ELF-1 (cell line): ENCODE measurements at places on chromosomes 6 and 20.

DNA sequence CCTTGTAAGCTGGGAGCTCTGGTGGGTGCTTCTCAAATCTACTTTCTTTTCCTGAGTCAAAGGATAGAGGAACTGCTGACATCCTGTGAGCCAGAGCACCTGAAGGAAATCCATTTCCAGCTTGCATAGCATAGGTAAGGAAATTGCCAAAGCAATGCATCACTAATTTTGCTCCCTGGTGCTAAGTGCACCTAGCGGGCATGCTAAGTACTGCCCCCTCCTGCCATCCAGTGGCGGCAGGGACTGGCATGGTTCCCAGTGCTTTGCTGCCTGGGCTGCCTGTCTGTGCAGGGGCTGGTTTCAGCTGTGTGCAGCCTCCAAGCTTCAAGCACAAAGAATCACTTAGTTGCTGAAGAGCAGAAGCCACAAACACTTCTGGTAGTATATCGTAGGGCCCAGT is 63.9 kb downstream of the FARS2 start:
- DNase-seq: no peak

DNA sequence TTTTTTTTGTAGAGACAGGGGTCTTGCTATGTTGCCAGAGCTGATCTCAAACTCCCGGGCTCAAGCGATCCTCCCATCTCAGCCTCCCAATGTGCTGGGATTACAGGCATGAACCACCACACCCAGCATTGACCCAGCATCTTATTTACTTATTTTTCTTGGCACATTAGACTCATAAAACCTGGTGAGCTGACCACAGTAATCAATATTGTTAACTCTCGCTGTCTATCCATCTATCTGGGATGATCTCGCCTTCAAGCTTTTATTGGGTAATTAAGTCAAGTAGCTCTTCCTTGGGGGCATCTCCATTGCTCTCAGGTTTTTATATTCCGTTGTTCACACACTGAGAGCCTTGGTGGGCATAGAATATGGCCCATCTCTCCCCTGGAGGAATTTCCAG is 17.0 kb downstream of the PNPLA1 start:
- no peak for DNase-seq

DNA sequence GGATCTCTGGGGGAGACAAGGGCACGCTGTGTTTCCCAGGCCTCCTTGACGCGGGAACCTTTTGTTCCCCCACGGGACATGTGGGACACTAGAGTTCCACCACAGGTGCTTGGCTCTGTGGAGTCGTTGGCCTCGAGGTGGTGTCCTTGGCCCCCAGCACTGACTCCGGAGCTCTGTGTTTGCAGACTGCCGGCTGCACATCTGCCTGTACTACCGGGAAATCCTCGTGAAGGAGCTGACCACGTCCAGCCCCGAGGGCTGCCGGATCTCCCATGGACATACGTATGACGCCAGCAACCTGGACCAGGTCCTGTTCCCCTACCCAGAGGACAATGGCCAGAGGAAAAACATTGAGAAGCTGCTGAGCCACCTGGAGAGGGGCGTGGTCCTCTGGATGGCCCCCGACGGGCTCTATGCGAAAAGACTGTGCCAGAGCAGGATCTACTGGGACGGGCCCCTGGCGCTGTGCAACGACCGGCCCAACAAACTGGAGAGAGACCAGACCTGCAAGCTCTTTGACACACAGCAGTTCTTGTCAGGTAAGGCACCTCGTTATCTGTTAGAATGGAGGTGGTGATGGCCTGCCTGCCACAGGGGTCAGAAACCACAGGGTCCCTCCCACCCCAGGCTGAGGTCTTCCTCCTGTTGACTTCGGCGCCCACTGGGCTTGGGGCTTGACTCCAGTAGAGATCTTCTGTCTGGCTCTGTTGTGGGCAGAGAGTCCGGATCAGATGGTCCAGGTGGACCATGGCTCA is 9.9 kb downstream of the IRF4 start:
- DNase-seq: no peak

GRCh38 chr6:45265246-45265645 is 62.9 kb upstream of the RUNX2 start:
- no peak for DNase-seq

- no peak for DNase-seq
Observed at GRCh38 chr6:107144014-107144413, 28.7 kb upstream of the BEND3 start.

DNA sequence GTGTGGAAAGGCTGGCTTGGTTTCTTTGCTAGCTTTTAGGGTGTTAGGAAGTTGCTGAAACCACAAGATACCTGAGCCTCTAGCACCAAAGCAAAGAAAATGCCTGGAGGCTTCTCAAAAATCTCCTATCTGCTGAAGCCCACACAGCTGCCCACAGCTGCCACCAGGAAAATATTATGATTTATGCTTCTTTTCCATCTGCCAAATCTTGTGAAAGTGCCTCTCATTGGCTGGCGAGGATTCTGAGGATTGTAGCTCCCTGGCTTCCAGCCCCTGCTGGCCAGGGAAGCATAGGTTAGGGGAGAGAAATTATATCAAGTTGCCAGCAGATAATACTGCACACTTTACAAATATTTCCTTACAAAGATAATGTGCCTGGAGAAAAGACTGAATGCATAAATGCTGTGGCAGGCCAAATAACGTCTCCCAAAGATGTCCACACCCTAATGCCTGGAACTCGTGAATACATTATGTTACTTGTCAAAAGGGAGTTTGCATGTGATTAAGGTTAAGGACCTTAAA is 98.4 kb downstream of the MRPL14 start:
- DNase-seq: no peak

- no peak for DNase-seq
Observed at GRCh38 chr6:5046430-5046829, 38.7 kb upstream of the PPP1R3G start.

- DNase-seq: no peak
Observed at GRCh38 chr20:8796088-8796660, 272.7 kb upstream of the PLCB4 start.

- DNase-seq: no peak
Observed at GRCh38 chr6:10583509-10583901, 62.4 kb downstream of the GCNT2 start.

DNA sequence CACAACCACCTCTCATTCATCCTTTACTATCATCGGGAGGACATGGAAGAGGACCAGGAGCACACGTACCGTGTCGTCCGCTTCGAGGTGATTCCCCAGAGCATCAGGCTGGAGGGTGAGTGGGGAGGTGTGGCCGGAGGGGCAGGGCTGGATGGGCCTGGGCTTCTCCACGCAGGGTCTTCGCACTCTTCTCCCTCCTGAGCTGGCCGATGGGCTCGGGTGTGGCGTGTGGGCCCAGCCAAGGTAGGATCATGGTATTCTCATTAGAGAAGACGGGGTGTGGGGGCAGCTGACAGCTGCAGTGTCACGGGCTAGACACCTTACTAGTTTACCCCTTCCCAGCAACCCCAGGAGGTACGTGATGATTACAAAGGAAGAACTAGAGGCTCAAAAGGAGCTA is 33.5 kb downstream of the TM9SF4 start:
- DNase-seq: no peak

DNA sequence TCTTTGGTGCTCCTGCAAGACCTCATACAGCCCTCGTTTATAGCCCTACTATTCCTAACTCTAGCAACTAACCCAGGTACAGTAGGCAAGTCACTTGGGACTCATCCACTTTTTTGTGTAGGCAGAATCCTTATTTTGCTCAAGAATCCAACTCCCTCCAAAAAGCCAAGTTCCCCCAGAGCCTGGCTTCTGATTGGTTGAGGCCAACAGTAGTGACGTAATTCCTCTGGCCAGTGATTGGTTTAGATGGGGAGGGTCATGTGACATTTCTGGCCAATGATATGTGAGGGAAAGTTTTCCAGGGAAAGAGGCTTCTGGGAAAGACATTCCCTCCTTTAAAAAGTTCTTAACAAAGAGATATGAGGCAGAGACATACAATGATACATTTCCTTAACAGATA is 32.1 kb downstream of the KIAA1755 start:
- no peak for DNase-seq

- DNase-seq: peak; percentile 28
Observed at GRCh38 chr6:169752074-169752623, 727 bp downstream of the ERMARD start.

- no peak for DNase-seq
Observed at GRCh38 chr6:47379328-47379727, 69.6 kb upstream of the TNFRSF21 start.

- no peak for DNase-seq
Observed at GRCh38 chr20:35506872-35507638, 22.4 kb downstream of the C20orf173 start.

DNA sequence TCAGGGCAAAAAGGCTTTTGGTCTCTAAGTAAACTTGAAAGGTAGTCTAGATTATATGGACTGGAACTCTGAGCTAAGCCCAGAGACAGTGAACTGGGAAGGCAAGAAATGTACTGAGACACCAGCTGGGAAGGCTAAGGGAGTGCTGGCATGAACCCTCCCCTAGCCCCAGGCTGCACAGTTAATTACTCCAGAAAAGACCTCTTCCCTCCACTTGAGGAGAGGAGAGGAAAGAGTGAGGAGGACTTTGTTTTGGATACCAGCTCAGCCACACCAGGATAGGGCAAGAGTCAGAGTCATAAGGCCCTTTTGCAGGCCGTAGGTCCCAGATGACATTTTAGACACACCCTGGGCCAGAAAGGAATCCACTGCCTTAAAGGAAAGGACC is 84.1 kb upstream of the GJE1 start:
- DNase-seq: peak; percentile 11

- no peak for DNase-seq
Observed at GRCh38 chr6:116359835-116360234, 10.9 kb upstream of the DSE start.

DNA sequence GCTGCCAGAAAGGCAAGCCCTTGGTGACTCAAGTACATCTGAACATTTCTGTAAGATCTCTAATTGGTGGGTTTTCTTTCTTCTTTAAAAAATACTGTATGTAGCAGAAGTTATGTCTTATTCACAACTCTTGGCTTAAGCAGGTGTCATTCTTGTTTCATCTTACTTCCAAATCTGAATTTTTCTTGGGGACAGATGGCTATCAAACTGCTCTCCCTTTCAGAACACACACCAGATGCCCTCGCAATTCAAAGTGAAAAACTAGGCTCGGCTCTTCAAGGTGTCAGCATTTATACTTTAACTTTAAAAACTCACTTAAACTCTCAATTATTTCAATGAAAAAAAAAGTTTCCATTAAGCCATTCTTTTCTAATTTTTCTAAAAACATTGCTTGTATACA is 49.7 kb downstream of the PAK5 start:
- DNase-seq: no peak

GRCh38 chr6:41654698-41655151 is 16.5 kb downstream of the MDFI start:
- no peak for DNase-seq

GRCh38 chr6:16277101-16277981 is 39.0 kb downstream of the GMPR start:
- peak; percentile 92 for DNase-seq

GRCh38 chr6:9463311-9463710 is 951.6 kb downstream of the TFAP2A start:
- no peak for DNase-seq

- no peak for DNase-seq
Observed at GRCh38 chr6:138562691-138563090, 63.4 kb upstream of the NHSL1 start.

DNA sequence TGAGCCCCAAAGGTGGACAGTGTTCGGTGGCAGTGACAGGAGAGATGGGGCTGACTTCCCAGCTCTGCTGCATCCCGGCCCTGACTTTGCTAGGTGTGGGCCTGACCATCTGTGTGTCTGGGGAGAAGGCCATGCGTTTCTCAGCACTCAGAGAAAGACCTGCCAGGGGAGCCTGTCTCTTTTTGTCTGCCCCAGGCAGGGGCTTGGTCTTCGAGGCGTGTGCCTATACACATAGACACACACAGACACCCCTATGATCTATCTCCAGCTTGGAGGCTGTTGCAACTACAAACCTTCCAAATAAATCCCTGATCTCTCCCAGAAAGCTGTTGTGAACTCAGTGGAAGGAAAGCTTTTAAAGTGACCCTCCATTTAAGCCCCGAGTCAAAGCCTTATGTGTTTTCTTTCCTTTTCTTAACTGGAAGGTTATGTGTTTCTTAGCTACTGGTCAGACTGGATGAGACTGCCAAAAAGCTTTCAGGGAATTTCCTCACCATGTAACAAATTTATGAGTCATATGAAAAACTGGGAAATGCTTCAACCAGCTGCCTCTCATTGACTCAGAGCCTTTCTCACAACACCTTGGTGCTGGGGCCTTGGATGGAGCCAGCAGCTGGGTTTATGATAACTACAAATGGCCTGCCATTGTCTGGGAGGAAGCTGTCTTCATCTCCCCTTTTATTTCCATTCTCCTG is 102.6 kb downstream of the CDC5L start:
- no peak for DNase-seq

DNA sequence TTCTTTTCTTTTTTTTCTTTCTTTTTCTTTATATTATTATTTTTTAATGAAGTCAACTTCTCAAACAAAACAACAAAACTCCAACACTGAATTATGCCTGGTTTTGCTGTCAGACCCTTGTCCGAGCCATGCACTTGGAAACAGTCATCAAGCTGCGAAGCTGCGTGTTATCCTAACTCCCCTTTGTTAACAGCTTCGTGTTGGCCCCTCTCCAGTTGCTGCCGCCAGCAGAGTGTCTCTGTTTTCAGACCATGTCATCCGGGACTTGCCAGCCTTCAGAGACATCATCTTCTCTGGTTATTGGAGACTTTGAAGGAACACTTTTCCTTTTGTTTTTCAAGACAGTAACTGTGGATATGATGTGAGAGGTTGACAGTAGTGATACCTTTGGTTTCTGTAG is 83.1 kb downstream of the TRMT11 start:
- DNase-seq: no peak

GRCh38 chr6:130912434-130912833 is 85.2 kb downstream of the SMLR1 start:
- DNase-seq: no peak

GRCh38 chr6:135008941-135009290 is 45.7 kb downstream of the HBS1L start:
- no peak for DNase-seq
